ENCODE measurements at places on chromosomes 1 and 21. TPM values are rescaled to one million over a fixed set of nuclear protein-coding genes. Genes with fewer than 3 reads are reported as not detected.

The ESRRG gene
- 0.23 TPM for polyA plus RNA-seq

The BTBD8 gene
- polyA plus RNA-seq, result 1.2 TPM

The DDAH1 gene
- polyA plus RNA-seq, result 43.2 TPM

The CDC42BPA gene
- 10.7 TPM for polyA plus RNA-seq

The UBXN10 gene
- polyA plus RNA-seq, result 2.9 TPM

The TP73 gene
- 0.69 TPM for polyA plus RNA-seq

The UBE2G2 gene
- polyA plus RNA-seq, result 45.8 TPM

The L1TD1 gene
- polyA plus RNA-seq, result 8.0 TPM

The LYPD8 gene
- 111 TPM for polyA plus RNA-seq

The TFF1 gene
- 414 TPM for polyA plus RNA-seq

The ANKRD34A gene
- polyA plus RNA-seq, result not detected

The MRPL37 gene
- 80.2 TPM for polyA plus RNA-seq

The S100A5 gene
- not detected for polyA plus RNA-seq

The OPTC gene
- not detected for polyA plus RNA-seq

The IQGAP3 gene
- 0.60 TPM for polyA plus RNA-seq

The HEYL gene
- polyA plus RNA-seq, result 1.2 TPM

The CD247 gene
- 20.3 TPM for polyA plus RNA-seq
